ENCODE measurements at places on chromosomes 2 and 18.

- no peak for DNase-seq
Measured at GRCh38 chr2:77199411-77199810, 322.8 kb downstream of the LRRTM4 start.

DNA sequence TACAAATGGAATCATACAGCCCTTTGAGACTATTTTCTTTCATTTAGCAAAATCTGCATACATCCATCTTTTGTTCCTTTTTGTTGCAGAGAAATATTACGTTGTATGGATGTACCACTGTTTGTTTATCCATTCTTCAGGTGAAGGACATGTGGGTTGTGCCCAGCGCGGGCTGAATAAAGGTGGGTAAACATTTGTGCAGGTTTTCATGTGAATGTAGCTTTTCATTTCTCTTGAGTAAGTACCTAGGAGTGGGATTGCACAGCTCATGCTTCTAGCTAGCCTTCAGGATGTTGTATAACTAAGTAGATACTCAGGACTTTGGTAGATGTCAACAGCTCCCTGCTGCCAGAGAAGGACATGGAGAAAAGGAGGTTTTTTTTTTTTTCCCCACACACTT lies 50.6 kb upstream of the SPRED2 start:
- DNase-seq: no peak

DNA sequence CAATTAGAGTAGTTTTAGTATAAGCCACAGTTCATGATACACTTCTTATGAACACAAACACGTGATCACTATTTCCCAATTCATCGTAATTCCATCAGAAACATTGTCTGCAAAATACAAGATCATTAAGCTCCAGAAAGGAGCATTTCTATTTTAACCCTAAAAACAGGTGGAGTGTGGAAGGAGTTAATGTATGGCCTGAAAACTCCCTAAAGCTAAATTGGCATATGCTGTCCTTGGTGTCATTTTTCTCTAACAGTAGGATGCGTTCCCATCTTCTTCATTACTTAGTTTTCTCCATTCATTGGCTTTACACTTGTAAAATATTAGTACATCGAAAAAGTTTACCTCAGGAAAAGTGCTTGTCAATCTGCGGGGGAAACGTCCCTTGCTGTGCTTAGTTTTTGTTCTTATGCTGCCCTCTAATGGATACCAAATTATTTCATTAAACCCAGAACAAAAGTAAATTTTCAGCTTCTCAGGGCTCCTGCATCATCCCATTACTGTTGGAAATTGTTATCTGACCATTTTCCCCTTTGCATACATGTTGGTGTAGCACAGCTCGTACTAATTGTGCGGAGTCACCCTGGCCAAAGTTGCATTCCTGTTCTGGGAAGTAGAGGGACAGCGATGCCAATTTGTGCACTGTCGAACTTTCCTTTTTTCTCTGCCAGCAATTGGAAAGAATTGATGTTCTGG lies 153.4 kb downstream of the GPD2 start:
- DNase-seq: peak; percentile 47

- no peak for DNase-seq
Measured at GRCh38 chr2:84435345-84436025, 23.6 kb downstream of the SUCLG1 start.

GRCh38 chr18:76588601-76589226 lies 93.7 kb upstream of the ZNF516 start:
- no peak for DNase-seq

DNA sequence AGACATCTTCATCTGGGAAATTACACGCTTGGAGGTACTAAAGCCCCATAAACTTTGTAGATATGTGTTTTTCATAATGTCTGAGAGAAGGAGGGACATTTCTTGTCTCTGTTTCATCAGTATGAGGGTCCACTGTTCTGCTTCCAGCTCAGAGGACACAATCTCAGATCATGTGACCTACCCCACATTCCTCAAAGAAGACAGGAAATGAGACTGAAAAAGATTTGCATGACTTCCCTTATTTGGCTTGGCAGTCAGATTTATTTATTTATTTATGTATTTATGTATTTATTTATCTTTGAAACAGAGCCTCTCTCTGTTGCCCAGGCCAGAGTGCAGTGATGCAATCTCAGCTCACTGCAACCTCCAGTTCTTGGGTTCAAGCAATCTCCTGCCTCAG lies 463.7 kb upstream of the RGPD4 start:
- no peak for DNase-seq

GRCh38 chr2:46669016-46669415 lies 189.7 kb downstream of the TMEM247 start:
- no peak for DNase-seq

- no peak for DNase-seq
Measured at GRCh38 chr2:51778806-51779205, 746.9 kb upstream of the NRXN1 start.

DNA sequence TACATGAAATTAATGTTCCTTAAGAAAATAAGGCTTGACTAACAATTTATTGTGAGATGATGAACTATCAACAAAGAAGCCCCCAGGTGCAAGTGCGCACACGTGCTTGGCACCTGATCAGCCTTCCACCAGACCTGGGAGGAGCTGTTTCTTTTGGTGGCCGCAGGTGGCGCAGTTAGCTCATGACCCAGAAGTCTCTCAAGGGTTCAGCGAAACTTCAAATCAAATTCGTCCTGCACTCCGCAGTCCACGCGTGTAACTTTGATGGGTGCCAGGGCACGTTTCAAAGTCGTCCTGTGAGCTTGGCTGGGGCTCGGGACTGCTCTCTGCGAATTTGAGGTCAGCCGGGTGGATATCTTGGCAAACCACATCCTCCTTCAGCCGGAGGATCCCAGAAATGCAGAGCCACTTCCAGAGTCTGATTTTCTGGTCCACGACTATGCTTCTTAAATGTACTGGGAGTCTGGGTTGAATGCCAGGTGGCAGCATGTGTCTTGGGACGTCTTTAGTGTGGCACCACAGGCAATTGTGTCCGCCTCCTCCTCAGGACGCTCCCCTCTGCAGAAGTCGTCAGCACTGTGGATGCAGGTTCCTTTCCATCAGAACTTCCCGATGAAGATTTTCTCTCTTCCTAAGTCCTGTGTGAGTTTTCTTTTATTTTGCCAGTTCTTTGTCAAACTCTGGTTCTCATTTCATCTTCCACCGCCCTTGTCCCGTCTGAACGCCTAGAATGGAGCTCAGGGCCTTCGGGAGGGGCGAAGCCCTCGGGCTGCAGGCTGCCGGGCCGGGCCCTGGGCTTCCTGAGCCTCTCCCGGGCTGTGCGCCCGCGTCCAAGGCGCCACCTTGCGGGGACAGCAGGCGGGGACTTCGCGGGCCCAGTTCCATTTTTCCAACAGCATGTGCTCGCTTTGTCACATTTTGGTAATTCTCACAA lies 61.3 kb upstream of the RAPGEF4 start:
- peak; percentile 25 for DNase-seq

- peak; percentile 2 for DNase-seq
Measured at GRCh38 chr2:2901384-2902345, 476.0 kb downstream of the EIPR1 start.

DNA sequence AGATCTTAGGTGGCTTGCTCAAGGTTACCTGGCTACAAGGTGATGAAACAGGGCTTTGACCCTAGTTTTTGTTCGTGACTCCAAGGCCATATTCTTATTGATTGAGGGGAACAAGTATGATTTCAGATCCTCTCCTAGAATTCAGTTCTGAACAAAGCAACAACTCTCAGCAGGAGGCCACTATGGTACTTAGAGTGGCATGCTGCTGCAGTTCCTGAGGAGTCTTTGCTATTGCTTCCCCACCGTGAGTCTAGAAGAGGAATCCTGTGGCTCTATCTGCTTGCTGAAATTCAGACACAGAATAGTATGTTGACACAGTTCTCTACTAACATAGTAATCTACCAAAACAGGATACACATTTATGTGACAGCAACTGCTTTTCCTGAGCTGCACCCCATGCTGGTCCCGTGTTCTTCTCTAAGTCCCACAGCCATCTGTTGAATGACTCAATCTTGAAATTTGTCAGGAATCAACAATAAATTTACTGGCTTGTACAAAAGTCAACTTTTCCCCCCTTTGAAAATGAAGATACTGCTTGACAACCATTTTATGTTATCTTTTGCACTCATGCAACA lies 4.1 kb downstream of the TGFBRAP1 start:
- DNase-seq: no peak

- no peak for DNase-seq
Measured at GRCh38 chr2:157428500-157429175, 15.3 kb downstream of the CYTIP start.

DNA sequence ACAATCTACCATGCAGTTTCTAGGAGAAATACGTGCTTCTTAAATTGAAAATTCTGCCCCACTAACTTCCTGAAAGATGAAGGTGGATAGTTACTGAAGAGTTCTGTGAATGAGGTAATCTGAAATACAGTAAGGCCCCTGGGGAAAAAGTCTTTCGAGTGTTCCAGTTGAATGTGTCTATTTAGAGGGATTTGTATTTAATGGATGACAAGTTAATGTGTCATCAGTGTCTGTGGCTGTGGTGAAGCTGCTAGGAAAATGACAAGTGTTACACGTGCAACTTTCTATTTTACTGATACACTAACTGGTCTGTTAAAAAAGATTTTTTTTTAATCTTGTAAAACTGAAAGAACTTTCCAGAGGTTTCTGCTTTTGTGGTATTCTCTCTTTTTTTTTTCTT lies 384.6 kb downstream of the STK39 start:
- peak; percentile 81 for DNase-seq

GRCh38 chr2:75737961-75738360 lies 27.2 kb upstream of the GCFC2 start:
- no peak for DNase-seq

DNA sequence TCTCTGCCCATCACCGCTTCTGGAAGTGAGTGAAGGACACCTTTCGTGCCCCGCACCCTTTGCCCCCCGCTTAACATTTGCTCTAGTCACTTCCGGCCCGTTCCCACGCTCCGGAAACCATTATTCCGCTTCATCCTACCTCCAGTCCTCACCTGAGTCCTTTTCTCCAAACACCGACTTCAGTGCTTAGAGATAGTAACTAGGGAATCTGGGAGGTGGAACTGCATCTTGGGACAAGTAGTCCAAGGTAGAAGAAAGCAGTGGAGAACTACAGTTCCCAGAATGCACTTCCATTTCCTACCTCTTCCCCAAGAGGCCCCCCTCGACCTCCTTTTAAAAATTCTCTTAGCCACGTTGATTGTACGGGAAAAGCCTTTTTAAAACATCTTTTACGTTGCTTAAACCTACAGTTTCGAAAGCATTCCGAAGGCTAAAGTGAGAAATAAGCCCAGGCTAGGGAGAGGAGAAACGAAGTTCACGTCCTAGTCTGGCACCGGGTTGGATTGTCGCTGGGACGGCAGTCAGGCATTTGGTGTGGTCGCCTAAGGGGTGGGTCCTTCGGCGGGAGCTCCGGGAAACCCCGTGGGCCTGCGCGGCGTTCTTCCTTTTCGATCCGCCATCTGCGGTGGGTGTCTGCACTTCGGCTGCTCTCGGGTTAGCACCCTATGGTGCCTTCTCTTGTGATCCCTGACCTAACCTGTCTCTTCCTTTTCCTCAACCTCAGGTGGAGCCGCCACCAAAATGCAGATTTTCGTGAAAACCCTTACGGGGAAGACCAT lies at the start of the genes CLHC1 and RPS27A:
Gene CLHC1, minus strand, starts transcription at position 210 of the 779 bp plus-strand sequence. CDS start 9,882 bp downstream, outside the sequence.
Gene RPS27A, plus strand, starts transcription at position 605 of the 779 bp plus-strand sequence. Its CDS starts 137 bp downstream, at position 742.
- DNase-seq: peak; percentile 92

- peak; percentile 1 for DNase-seq
Measured at GRCh38 chr2:156110890-156111289, 221.6 kb downstream of the NR4A2 start.

DNA sequence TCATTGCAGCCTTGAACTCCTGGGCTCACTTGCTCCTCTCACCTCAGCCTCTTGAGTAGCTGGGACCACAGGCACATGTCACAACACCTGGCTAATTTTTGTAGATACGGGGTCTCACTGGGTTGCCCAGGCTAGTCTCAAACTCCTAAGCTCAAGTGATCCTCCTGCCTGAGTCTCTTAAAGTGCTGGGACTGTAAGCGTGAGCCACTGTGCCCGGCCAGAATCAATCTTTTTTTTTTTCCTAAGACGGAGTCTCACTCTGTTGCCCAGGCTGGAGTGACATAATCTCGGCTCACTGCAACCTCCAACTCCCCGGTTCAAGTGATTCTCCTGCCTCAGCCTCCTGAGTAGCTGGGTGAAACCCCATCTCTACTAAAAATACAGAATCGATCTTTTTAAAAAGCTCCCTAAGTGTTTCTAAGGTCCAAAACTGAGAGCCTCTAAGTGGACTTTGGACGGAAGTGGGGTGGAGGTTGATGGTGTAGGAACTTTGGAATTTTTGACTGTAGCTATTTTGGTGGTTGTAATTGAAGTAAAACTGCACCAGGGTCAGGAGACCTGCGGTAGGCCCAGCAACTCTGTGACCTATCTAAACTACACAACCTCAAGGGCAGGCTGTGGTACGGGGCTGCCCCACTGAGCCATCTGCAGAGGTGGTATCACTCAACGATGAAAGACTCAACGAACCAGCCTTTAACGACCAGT lies 82.9 kb downstream of the POLR1A start:
- DNase-seq: no peak
